ENCODE measurements at places on chromosomes 7 and 10.

- DNase-seq = no peak
Measured at GRCh38 chr10:13990392-13990805, 340.3 kb downstream of the FRMD4A start.

GRCh38 chr7:47153058-47153457 is 428.9 kb downstream of the TNS3 start:
- DNase-seq = peak; percentile 91

GRCh38 chr7:93503088-93503487 is 71.4 kb downstream of the CALCR start:
- no peak for DNase-seq

GRCh38 chr10:76738991-76739390 is 898.6 kb downstream of the KCNMA1 start:
- no peak for DNase-seq

DNA sequence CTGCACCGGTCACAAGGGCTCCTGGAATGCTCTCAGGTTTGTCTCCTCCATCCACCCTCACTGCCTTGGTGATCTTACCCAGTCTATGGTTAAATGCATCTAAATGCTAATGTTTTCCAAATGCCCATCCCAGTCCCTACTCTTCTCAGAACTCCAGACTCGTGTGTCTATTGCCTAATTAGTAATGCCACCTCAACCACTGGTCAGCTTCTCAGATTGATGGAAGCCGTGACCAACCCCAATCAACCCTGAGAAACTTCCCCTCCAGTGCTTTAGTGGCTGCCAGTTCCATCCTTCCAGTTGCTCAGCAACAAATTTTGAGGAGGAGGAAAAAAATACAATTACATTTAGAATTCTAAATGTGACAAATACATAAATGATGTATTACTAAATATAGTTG is 18.6 kb downstream of the NUDCD3 start:
- DNase-seq = no peak

- DNase-seq = no peak
Measured at GRCh38 chr7:155533827-155534690, 12.3 kb downstream of the CNPY1 start.

DNA sequence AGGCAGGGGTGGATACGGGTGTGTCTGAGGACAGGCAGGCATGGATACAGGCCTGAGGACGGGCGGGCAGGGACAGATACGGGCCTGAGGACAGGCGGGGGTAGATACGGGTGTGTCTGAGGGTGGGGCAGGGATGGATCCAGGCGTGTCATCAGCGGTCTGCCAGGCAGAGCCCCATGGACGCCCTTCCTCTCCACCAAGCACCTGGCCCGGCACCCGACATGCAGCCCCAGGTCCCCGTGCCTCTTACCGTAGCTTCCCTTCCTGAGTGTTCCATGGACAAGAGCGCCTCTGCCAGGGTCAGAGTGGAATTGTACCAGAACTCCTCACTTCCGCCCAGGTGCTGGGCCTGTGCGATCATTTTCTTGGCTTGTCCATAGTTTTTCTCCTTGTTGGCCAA is 74.6 kb upstream of the NKX6-2 start:
- no peak for DNase-seq

- no peak for DNase-seq
Measured at GRCh38 chr10:27612551-27613035, 108.5 kb downstream of the RAB18 start.
